ENCODE measurements at places on chromosomes 2 and 18. TPM values are rescaled to one million over a fixed set of nuclear protein-coding genes. Genes with fewer than 3 reads are reported as not detected.

The CYTIP gene
- total RNA-seq, result not detected

The TAF4B gene
- total RNA-seq, result 2.3 TPM

The TACR1 gene
- total RNA-seq, result 0.22 TPM

The CACNB4 gene
- total RNA-seq, result 0.33 TPM

The TUBA4B gene
- 0.11 TPM for total RNA-seq

The FIGN gene
- total RNA-seq, result 1.4 TPM

The OTOS gene
- total RNA-seq, result not detected

The COLEC12 gene
- 13.2 TPM for total RNA-seq

The LOXHD1 gene
- total RNA-seq, result not detected

The TBR1 gene
- total RNA-seq, result not detected

The HES6 gene
- total RNA-seq, result 5.5 TPM

The CD8B2 gene
- total RNA-seq, result not detected

The GAL3ST2 gene
- 0.44 TPM for total RNA-seq

The IL37 gene
- not detected for total RNA-seq

The GRP gene
- not detected for total RNA-seq

The KATNAL2 gene
- 3.1 TPM for total RNA-seq

The G6PC2 gene
- total RNA-seq, result not detected

The COL6A3 gene
- total RNA-seq, result 2,978 TPM

The FBXO15 gene
- 1.1 TPM for total RNA-seq

The INHBB gene
- not detected for total RNA-seq

The GALNT5 gene
- total RNA-seq, result 7.2 TPM

The GCG gene
- total RNA-seq, result not detected

The CXCR2 gene
- total RNA-seq, result not detected

The CD226 gene
- 0.50 TPM for total RNA-seq

The STPG4 gene
- total RNA-seq, result 0.12 TPM

The MAP3K19 gene
- not detected for total RNA-seq

The TMEM247 gene
- total RNA-seq, result not detected

The CHRND gene
- not detected for total RNA-seq

The LGALSL gene
- 3.1 TPM for total RNA-seq

Measured in uterine smooth muscle cell (primary cell).